Psoas muscle (tissue), 8 donors: ENCODE measurements at places on chromosomes 1 and 21.

GRCh38 chr1:169124459-169124858, 18.0 kb downstream of the ATP1B1 start:
- H3K27ac ChIP-seq, result peak overlapping the region; percentile 96
- H3K4me3 ChIP-seq, result no peak overlapping the region
- DNase-seq, result no peak
- peaks cover 9% of the 10 kb centered on the region for H3K36me3 ChIP-seq
- no peaks in the 10 kb centered on the region for H3K27me3 ChIP-seq

GRCh38 chr1:29247044-29247443, 10.7 kb downstream of the PTPRU start:
- H3K4me3 ChIP-seq, result no peak overlapping the region
- H3K27ac ChIP-seq, result no peak overlapping the region
- no peaks in the 10 kb centered on the region for H3K36me3 ChIP-seq

GRCh38 chr1:187617776-187618175, 789.0 kb downstream of the PLA2G4A start:
- H3K36me3 ChIP-seq, result no peaks in the 10 kb centered on the region
- no peaks in the 10 kb centered on the region for H3K27me3 ChIP-seq
- no peak for DNase-seq
- no peak overlapping the region for H3K4me3 ChIP-seq
- H3K4me1 ChIP-seq, result no peaks in the 10 kb centered on the region

DNA sequence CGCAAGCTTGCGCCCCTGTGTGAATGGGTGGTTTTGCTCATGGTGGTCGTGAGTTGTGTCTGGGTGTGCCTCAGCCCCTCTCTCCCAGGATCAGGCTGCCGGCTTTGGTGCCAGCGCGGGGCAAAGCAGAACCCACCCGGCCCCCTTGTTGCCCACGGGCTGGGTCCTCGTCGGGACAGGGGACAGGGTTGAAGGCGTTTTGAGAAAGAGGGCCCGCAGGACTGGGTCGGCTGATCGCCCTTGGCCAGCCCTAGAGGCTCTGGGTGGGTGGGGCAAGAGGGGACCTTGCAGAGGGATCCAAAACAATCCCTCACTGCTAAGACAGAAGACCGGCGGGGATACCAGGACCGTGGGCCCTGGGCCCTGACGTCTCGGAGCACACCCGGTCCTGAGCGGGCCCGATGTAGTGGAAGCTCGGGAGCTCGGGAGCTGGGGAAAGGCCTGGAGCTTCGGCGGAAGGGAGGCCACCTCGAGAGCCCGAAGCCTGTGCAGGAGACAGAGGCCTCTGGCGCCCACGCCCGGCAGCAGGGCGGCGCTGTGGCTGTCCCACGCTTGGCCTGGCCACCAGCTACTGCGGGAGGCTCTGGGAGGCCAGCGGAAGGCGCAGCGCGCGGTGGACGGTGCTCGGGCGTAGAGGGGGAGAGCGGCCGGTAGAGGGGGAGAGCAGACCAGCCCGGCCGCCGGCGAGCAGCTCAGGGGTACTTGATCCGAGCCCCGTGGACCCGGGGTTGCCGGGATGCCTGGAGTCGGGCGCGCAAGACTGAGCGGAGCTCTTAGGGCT, 2.8 kb upstream of the ZNF678 start:
- DNase-seq, result no peak
- H3K27me3 ChIP-seq, result peaks cover 28% of the 10 kb centered on the region
- H3K4me1 ChIP-seq, result peaks cover 3% of the 10 kb centered on the region
- no peaks in the 10 kb centered on the region for H3K36me3 ChIP-seq
- H3K4me3 ChIP-seq, result peak overlapping the region; percentile 11
- no peak overlapping the region for H3K27ac ChIP-seq
